Activated T-cell treated with anti-CD3 and anti-CD28 coated beads for 48 hours (primary cell): ENCODE measurements at places on chromosomes 5 and 9.

GRCh38 chr9:72931437-72931836 lies 21.4 kb downstream of the ALDH1A1 start:
- no peak for DNase-seq

- no peak for DNase-seq
Measured at GRCh38 chr9:95107001-95107749, 210.3 kb downstream of the FANCC start.

DNA sequence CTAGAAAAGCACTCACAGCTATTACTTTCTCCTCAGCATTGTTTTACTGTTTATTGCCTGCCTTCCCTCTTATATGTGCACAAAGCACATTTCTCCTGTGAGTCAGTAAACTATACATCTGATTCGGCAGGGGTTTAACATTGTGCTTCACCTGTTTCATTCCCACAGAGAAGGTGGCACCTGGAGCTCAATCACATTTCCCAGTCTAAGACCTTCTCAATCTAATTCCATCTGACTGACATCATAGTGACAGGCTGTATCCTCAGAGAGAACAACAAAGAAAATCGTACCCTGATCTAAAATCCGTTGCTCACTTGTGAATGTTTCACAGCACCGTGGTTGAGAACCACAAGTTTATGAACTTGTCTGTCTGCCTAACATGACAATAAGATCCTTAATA lies 92.4 kb upstream of the CAST start:
- DNase-seq: no peak

- no peak for DNase-seq
Measured at GRCh38 chr5:163682234-163682633, 176.8 kb downstream of the MAT2B start.

- DNase-seq: no peak
Measured at GRCh38 chr9:113998525-113999255, 79.4 kb downstream of the AMBP start.
